CD4-positive, alpha-beta T cell treated with Interleukin-2 at 100 ng/mL for 4 hours (primary cell): ENCODE measurements at places on chromosomes 6 and 20.

DNA sequence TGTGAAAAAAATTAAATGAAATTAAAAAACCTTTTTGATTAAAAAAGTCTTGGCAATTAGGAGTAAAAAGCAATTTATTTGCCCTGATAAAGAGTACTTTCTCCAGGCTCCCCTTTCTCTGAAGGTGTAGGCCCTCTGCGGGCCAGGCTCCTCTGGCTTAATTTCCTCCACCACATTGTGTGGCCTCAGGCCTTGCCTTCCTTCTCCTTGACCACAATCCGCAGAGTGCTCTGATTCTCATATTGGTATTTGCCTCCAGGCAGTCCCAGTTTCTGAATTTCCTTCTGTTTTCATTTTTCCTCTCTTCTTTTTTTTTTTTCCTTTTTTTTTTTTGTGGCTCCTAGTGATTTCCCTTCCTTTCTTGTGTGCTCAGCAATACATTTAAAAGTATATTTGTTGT is 96.4 kb downstream of the AIG1 start:
- DNase-seq, result no peak

DNA sequence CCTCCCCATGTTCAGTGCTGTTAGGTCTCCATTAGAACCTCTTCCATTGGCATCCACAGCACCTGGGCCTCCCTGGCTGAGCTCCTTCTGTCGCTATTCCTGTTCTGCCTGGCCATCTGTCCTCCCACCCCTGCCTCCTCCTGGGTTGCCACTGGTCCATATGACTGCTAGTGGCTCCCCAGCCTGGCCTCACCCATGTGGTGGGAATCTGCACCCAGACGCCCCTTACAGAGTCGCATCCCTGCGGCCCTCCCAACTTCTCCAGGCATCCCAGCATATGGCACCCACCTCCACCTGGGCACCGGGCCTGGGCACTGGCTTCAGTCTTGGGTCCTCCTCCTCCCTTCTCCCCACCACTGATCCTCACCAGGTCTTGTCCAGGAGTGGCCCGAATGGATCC is 7.7 kb downstream of the CDC25B start:
- no peak for DNase-seq

DNA sequence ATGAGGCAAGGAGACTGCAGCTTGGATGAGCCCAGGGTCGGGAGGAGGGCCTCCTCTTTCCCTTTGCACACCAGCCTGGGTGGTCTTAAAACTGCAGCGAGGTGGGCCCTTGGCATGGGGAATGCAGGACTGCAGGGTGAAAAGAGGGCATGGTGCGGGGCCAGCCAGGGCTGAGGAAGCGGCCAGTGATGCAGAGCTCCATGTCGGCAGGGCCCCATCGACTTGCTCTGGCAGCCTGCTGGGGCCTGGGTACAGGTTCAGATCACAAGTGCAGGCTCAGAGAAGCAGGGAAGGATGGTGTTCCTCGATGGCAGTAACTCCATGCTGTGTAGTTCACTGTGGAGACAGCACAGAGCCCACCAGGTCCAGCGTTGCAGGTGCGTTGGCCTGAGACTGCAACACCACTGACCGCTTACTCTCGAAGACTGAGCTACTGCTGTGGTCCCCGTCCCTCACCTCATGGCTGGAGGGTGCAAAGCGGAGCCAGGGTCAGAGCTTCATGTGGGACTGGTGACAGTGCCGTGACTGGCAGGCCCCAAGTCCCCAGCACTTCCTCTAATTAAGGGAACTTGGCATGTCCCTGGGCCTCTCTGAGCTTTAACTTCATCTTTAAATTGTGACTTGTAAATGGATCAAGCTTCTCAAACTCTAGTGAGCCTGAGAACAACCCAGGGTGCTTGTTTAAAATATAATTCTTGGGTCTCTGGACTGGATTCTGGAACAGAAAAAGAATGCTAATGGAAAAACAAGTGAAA is 223.2 kb downstream of the SYNDIG1 start:
- no peak for DNase-seq

GRCh38 chr6:3759646-3760232 is 8.2 kb upstream of the PXDC1 start:
- no peak for DNase-seq

DNA sequence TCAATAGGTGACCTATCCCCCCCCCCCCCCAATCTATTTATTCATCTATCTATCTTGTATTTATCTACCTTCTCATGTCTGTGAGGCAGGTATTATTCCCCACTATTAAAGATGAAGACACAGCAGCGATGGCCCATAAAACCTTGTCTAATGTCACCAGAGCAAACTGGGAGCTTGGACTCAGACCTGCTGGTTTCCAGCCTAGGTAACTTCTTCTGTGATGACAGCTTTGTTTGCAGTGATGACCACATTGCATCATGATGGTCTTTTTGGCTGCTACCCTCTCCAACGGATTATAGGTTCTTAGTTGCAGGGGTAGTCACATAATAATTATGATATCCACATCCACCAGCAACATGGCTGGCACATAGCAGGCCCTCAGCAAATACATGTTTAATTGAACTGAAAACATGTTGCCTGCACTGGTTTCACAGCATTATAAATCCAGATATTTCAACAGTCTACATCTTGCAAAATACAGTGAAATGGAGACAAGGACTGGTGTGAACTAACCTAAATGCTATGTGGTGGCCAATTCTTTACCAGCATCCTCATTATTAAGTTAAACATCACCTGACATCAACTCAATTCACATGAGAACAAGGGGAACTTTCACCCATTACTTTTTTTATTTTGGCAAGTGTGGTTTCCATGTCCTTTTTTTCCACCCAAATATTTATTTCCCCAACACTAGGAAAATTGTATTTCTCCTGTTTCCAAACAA is 712.5 kb upstream of the NRSN1 start:
- no peak for DNase-seq

DNA sequence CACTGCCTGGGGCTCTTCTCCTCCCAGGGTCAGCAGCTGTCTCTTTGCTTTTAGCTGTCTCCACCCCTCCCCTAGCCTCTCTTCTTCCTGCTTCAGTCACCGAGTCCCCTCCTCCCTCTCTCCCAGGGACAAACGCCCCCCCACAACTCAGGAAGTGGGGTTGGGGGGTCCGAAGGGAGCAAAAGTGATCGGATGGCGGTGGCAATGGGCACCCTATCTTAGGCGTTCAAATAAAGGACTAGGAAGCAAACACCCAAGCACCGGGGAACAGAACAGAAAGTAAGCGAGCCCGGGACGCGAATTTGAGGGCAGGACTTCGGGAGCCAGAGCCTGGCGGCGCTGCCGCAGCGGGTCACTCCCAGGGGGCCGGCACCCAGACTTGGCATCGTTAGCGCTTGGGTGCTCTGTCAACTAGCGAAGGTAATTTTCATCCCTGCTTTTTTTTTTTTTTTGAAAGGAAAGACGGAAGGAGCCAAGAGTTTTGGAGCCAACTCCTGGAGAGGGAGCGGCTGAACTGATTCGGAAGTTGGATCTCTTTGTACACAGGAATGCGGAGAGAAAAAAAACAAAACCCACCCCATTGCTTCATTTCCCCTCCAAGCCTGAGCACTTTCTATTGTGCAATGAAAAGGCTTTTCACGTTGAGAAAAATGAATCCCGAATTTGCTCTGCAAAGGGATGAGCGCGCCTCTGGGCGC is 815 bp upstream of the ITPR3 start:
- DNase-seq, result peak; percentile 32

- peak; percentile 91 for DNase-seq
Measured at GRCh38 chr6:35302604-35303241, 5.1 kb downstream of the DEF6 start.

GRCh38 chr20:58982406-58983114 is 1.5 kb downstream of the NELFCD start:
- peak; percentile 47 for DNase-seq

- peak; percentile 22 for DNase-seq
Measured at GRCh38 chr20:63947638-63948456, 8.4 kb downstream of the UCKL1 start.

DNA sequence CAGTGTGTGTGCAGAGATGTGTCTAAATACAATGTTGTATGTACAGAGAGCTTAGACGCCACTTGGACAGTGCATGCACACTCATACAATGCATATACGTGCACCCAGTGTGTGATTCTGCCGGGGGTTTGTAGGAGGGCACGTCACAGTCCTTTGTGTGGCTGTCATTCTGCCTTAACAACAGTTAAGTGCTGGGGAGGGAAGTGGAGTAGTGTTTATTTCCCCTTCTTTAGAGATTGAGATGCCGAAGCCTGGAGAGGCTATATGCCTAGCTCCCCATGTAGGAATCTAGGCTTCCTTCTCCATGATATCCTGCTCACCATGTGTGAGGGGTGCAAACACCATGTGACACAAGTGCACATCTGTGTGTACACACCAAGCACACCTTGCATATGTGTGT is 38.2 kb downstream of the MDFI start:
- DNase-seq, result no peak

DNA sequence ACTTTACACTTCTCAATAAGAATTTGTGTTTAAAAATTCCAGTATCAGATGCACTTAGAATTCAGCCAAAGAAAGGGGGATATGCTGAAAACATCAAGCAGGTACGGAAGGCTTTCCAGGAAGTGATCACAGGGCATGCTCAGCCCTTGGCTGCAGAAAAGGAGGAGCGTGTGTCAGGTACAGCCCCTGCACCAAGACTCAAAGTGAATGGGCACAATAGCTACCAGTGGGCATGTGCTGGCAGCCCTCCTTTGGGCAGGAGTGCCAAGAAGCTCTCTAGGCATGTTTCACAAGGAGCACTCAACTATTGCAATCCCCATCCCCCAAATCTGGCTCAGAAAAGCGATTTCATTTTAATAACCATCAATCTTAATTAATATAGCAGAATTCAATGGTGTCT is 298.8 kb downstream of the GMDS start:
- no peak for DNase-seq

- DNase-seq, result no peak
Measured at GRCh38 chr6:45691426-45691825, 313.7 kb upstream of the SUPT3H start.

GRCh38 chr6:142846883-142847287 is 98.1 kb downstream of the HIVEP2 start:
- no peak for DNase-seq

GRCh38 chr20:63438121-63438520 is 34.3 kb downstream of the KCNQ2 start:
- no peak for DNase-seq

GRCh38 chr20:51377132-51377531 is 165.4 kb downstream of the NFATC2 start:
- no peak for DNase-seq

- no peak for DNase-seq
Measured at GRCh38 chr6:14705841-14706377, 540.0 kb upstream of the JARID2 start.

DNA sequence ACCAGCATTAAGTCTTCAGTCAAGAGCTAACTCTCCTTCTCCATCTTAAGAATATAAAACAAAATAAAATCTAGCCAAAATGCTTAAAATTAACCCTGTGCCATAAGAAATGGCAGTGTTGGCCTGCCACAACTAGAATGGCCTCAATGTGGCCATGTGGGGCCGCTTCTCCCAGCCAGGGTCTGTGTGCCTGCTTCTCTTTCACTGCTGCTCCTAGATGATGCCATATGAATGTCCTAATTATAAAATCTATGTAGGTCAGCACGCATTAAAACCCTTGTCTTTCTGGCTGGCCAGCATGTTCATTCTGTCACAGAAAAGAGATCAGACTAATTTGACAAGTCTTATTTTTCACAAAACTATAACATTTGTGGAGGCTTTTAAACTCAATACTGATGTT is 102.6 kb downstream of the C6orf118 start:
- DNase-seq, result no peak

DNA sequence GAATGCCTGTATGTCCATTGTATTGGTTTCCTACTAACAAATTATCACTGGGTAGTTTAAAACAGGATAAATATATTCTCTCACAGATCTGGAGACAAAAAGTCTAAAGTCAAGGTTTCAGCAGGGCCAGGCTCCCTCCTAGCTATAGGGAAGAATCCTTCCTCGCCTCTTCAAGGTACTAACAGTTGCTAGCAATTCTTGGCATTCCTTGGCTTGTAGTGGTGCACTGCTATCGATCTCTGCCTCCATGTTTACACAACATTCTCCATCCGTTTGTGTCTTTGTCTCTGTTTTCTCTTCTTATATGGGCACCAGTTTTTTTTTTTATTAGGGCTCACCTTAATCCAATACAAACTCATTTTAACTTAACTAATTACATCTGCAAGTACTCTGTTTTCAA is 48.9 kb downstream of the OR2B6 start:
- DNase-seq, result no peak

DNA sequence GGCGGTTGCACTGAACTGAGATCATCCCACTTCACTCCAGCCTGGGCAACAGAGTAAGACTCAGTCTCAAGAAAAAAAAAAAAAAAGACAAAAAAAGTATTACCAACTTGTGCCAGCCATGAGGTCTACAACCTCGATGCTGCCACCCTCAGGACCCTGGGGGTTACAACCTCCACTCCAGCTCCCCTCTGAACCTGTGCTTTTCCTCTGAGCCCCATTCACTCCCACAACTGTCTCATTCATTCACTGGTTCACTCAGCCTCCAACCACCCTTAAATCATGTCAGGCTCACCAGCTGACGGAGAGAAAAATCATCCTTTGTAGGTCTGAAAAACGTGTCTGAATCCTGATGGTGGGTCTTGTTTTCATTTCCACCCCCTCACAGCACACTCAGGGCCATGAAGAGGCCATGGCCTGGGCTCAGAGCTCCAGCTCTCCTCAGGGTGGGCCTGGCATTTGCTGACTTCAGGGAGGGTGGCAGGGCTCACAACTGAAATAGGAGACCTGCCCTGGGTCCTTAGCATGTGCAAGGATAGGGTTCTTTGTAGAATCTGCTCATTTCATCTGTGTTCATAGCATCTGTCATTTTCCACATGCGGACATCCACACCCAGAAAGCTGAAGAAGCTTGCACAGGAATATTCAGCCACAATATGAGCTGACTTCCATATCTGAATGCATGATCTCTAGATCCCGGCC is 1.9 kb upstream of the ULBP1 start:
- DNase-seq, result peak; percentile 37

- DNase-seq, result no peak
Measured at GRCh38 chr6:140321891-140322290, 947.4 kb upstream of the CITED2 start.

- no peak for DNase-seq
Measured at GRCh38 chr6:1070085-1070521, 241.8 kb upstream of the FOXQ1 start.
